Suprapubic skin (tissue), 4 donors: ENCODE measurements at places on chromosomes 1 and 21. TPM values are rescaled to one million over a fixed set of nuclear protein-coding genes. Genes with fewer than 3 reads are reported as not detected.

DNA sequence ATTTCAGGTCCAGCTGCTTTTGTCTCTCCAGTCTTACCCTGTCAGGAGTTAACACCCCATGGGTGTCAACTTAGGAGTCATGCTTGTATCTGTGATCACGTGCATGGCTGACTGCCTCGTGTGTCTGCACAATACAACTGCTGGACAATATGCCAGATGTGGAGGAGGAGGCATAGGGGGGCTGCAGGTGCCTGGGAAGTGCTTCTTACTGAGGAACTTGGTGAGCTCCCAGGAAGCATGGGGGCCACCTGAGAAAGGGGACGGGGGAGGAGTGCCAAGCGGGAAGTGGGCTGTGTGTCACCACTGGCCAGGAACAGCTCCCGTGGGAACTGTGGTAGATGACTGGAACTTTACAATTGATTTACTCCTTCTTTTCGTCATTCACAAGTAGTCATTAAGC lies 9.5 kb downstream of the RHEX start:
- H3K4me3 ChIP-seq: no peak overlapping the region
- no peak overlapping the region for H3K27ac ChIP-seq
- DNase-seq: no peak
- H3K4me1 ChIP-seq: no peaks in the 10 kb centered on the region
- H3K27me3 ChIP-seq: no peaks in the 10 kb centered on the region

GRCh38 chr21:29342363-29342957 lies 43.7 kb downstream of the BACH1 start:
- H3K4me1 ChIP-seq: peaks cover 18% of the 10 kb centered on the region
- no peak overlapping the region for H3K27ac ChIP-seq
- no peak for DNase-seq
- no peaks in the 10 kb centered on the region for H3K27me3 ChIP-seq
- H3K36me3 ChIP-seq: peaks cover 7% of the 10 kb centered on the region

- no peaks in the 10 kb centered on the region for H3K36me3 ChIP-seq
- H3K27ac ChIP-seq: no peak overlapping the region
- H3K4me1 ChIP-seq: peaks cover 8% of the 10 kb centered on the region
- H3K4me3 ChIP-seq: no peak overlapping the region
Measured at GRCh38 chr1:179929955-179930798, 24.4 kb upstream of the CEP350 start.

- H3K4me3 ChIP-seq: peak within 1 kb of the TSS; percentile 83
- no peak for DNase-seq
- H3K27me3 ChIP-seq: no peaks in the 10 kb centered on the region
- peak within 1 kb of the TSS; percentile 94 for H3K27ac ChIP-seq
Measured at GRCh38 chr21:33229784-33230544, at the start of gene IFNAR2. TSS of gene IFNAR2 (plus strand) at chr21:33229938. CDS start at chr21:33241923, 11,985 bp downstream.

DNA sequence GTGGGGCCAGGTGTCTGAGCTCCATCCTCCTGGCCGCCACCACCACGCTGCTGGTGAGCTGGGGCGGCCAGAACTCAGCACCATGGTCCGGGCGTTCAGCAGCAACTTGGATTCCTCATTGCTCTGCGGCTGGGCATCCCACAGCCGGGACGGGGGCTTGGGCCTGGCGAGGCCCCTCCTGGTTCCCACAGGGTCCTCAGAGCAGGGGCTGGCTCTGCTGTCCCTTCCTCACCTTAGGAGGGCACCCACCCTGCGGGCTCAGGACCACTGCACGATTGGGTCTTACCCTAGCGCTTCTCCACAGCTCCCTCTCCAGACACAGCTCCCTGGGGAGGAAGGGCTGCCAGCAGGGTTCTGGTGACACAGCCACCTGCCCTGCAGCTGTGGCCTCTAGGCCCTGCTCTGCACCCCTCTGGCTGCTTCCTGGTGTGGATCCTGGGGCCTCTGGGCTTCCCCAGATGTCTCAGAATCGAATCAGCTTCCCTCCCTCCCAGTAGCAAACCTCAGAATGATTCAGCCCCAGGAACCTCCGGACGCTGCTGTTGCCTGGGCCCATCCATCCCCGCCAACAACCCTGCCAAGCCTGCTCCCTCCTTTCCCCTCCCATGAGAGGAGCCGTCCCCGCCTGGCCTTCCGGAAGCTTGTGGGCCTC lies 25.0 kb downstream of the CRYAA start:
- H3K36me3 ChIP-seq: no peaks in the 10 kb centered on the region
- no peaks in the 10 kb centered on the region for H3K27me3 ChIP-seq
- peaks cover 77% of the 10 kb centered on the region for H3K4me1 ChIP-seq
- DNase-seq: peak; percentile 63
- H3K4me3 ChIP-seq: no peak overlapping the region

- no peak overlapping the region for H3K4me3 ChIP-seq
- no peak overlapping the region for H3K27ac ChIP-seq
- no peaks in the 10 kb centered on the region for H3K36me3 ChIP-seq
- H3K4me1 ChIP-seq: no peaks in the 10 kb centered on the region
- DNase-seq: no peak
Measured at GRCh38 chr1:155113450-155113980, 14.2 kb upstream of the EFNA1 start.

GRCh38 chr1:99808391-99809115 lies 41.6 kb upstream of the AGL start:
- H3K4me1 ChIP-seq: no peaks in the 10 kb centered on the region
- H3K36me3 ChIP-seq: no peaks in the 10 kb centered on the region
- H3K27me3 ChIP-seq: no peaks in the 10 kb centered on the region
- H3K27ac ChIP-seq: no peak overlapping the region
- no peak for DNase-seq
- no peak overlapping the region for H3K4me3 ChIP-seq

GRCh38 chr1:240946926-240947325 lies 335.0 kb upstream of the GREM2 start:
- no peak for DNase-seq
- no peaks in the 10 kb centered on the region for H3K36me3 ChIP-seq
- no peaks in the 10 kb centered on the region for H3K27me3 ChIP-seq
- H3K27ac ChIP-seq: no peak overlapping the region
- no peak overlapping the region for H3K4me3 ChIP-seq

DNA sequence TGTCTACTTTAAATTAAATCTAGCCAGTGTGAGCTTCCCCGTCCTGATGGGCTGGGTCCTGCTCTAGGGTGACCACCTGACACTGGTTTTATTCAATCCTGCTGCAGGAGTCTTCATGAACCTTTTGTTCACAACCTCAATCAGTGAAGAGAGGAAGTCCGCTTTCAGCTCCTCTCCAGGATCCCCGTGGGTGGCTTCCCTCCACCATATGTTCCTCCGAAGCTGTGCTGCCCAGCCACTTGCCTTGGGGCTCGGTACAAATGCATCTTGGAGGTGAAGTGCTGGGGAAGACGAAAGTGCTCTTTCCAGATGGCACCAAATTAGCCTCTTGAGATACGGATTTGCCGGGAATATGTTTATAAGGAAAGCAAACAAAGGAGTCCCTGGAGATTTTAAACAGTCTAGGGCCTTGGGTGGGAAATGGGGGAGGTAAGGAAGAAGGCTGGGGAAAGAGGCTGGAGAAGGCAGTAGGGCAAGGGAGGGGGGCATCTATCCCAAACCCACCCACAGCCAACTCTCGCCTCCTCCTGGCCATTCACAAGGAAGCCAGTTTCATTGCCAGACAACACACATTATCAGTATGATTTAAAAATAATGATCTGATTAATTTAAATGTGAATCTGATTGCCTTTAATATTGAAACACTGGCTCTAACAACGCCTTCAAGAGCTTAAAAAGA lies 430.8 kb downstream of the DISC1 start:
- H3K27me3 ChIP-seq: no peaks in the 10 kb centered on the region
- no peak overlapping the region for H3K27ac ChIP-seq
- H3K4me3 ChIP-seq: no peak overlapping the region
- no peaks in the 10 kb centered on the region for H3K4me1 ChIP-seq
- no peaks in the 10 kb centered on the region for H3K36me3 ChIP-seq

- DNase-seq: no peak
- H3K27ac ChIP-seq: no peak overlapping the region
- no peak overlapping the region for H3K4me3 ChIP-seq
- no peaks in the 10 kb centered on the region for H3K36me3 ChIP-seq
- H3K27me3 ChIP-seq: no peaks in the 10 kb centered on the region
Measured at GRCh38 chr1:96515430-96515829, 206.2 kb upstream of the PTBP2 start.

GRCh38 chr1:228365271-228366061 lies 41.2 kb downstream of the TRIM11 start:
- no peaks in the 10 kb centered on the region for H3K36me3 ChIP-seq
- no peaks in the 10 kb centered on the region for H3K4me1 ChIP-seq
- no peaks in the 10 kb centered on the region for H3K27me3 ChIP-seq
- H3K4me3 ChIP-seq: no peak overlapping the region

- peak overlapping the region; percentile 7 for H3K27ac ChIP-seq
- H3K36me3 ChIP-seq: no peaks in the 10 kb centered on the region
- no peak for DNase-seq
- no peak overlapping the region for H3K4me3 ChIP-seq
- no peaks in the 10 kb centered on the region for H3K27me3 ChIP-seq
Measured at GRCh38 chr1:14949836-14950713, 203.5 kb upstream of the TMEM51 start.

GRCh38 chr21:36543924-36544323 lies 64.0 kb upstream of the CLDN14 start:
- H3K4me1 ChIP-seq: peaks cover 10% of the 10 kb centered on the region
- H3K27ac ChIP-seq: no peak overlapping the region
- no peak overlapping the region for H3K4me3 ChIP-seq
- H3K36me3 ChIP-seq: no peaks in the 10 kb centered on the region
- DNase-seq: no peak

DNA sequence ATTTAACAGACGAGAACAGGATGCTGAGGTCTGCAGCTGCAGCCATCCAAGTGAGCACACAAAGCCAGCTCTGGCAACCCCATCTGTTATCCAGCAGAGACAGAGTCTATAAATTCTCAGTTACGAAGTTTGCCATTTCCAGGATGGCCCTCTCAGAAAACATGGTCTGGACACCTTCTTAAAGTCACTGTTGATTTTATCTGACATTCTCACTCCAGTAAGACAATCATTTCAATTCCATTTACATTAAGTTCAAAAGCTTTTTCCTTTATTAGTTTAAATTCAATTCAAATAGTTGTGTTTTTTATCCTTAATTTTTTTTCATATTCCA lies 125.5 kb downstream of the DMRTB1 start:
- no peaks in the 10 kb centered on the region for H3K4me1 ChIP-seq
- H3K36me3 ChIP-seq: no peaks in the 10 kb centered on the region
- no peak overlapping the region for H3K4me3 ChIP-seq

- H3K4me3 ChIP-seq: no peak overlapping the region
- no peaks in the 10 kb centered on the region for H3K27me3 ChIP-seq
- no peaks in the 10 kb centered on the region for H3K4me1 ChIP-seq
- no peak for DNase-seq
Measured at GRCh38 chr1:100658716-100659026, 60.9 kb upstream of the VCAM1 start.

Gene LRIF1
- total RNA-seq: 8.5 TPM

Gene PKLR
- 2.5 TPM for total RNA-seq

Gene SPRR2E
- 55.0 TPM for total RNA-seq

Gene EDARADD
- total RNA-seq: 6.6 TPM

Gene CA6
- 9.5 TPM for total RNA-seq

Gene APOBEC4
- total RNA-seq: not detected

Gene LCE6A
- 45.5 TPM for total RNA-seq

Gene GNG4
- total RNA-seq: 0.13 TPM
